Left lung (tissue), 14 donors: ENCODE measurements at places on chromosomes 3 and 15. TPM values are rescaled to one million over a fixed set of nuclear protein-coding genes. Genes with fewer than 3 reads are reported as not detected.

DNA sequence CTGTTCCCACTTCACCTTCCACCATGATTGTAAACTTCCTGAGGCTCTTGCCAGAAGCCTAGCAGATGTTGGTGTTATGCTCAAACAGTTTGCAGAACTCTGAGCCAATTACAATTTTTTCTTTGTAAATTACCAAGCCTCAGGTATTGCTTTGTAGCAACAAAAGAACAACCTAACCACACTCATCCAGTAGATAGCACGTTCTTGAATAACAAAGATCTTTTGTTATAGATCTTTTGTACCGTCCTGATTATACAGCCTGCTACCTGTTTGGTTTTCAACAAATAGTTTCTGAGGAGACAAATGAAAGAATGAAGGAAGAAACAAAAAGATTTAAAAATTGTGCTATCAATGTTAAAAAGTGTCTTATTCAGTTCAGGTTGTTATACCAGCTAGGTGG, 474.7 kb upstream of the ALCAM start:
- DNase-seq = no peak

DNA sequence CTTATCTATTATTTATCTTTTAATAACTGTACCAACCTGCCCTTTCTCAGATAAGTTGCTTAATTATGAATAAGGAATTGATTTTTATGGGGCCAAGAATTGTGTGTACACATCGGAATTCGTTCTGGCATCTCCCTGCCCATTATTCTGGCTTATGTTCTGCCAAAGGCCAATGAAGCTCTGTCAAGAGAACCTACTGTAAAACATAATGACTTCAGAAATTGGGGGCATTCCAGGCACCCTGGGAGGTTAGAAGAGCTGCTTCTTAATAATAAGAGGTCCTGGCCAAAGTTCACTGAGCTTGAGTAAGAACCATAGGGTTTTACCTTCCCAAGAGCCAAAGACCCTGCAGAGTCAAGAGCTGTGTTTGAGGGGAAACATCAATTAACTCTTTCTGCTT, 261.7 kb downstream of the SLC9A9 start:
- no peak for DNase-seq

DNA sequence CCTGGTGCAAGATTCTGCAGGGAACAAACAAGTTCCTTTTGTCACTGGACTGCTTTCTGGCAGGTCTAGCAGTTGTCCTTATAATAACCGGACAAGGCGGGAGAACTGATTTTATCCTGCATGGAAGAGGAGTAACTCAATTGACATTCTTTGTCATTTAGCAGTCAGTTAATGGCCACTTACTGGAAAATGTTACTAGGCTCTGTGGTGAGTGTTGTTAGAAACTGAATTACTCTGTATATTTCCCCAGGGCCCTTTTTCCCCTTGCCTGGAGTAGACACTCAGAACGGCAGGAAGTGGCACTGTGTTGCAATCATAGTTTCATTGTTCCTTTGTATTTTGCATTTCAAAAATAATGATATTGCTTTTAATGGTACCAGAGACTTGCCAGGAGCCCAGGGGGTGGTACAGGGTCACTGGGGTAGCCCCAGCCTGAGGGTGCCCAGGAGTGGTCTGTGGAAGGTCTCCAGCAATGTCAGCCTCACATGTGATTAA, 318.6 kb upstream of the LRRFIP2 start:
- DNase-seq = no peak

Gene PCSK6
- 21.5 TPM for polyA plus RNA-seq

DNA sequence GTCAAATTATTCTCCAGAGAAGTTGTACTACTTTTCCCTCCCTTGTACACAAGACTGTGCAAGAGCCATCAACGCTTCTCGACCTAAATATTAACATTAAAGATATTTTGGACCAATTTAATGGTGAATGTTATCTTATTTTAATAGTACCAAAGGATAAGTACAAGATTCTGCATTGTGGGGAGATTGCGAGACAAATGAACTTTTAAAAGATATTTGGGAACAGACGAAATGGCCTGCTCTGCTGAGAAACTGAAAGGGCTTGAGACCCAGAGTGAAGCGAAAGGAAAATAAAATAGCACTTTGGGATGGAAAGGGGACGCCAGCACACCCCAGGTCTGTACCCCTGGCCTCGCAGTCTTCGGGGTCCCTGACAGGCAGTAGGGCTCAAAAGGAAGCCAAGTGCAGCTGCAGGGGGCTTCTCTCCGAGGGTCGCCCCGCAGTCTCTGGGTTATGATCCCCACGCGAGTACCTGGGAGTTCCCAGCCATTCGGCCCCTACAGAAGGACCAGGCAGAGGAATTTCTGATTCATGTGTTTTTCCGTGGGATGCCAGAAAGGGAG, 97.6 kb upstream of the VGLL3 start:
- no peak for DNase-seq

Gene GUCA1C
- polyA plus RNA-seq = not detected

- DNase-seq = peak; percentile 98
Measured at GRCh38 chr15:39472621-39473297, 108.1 kb upstream of the THBS1 start.

Gene AQR
- 42.3 TPM for polyA plus RNA-seq

Gene RBM6
- 142 TPM for polyA plus RNA-seq

Gene CHL1
- 3.1 TPM for polyA plus RNA-seq

Gene SLCO2A1
- polyA plus RNA-seq = 34.7 TPM

DNA sequence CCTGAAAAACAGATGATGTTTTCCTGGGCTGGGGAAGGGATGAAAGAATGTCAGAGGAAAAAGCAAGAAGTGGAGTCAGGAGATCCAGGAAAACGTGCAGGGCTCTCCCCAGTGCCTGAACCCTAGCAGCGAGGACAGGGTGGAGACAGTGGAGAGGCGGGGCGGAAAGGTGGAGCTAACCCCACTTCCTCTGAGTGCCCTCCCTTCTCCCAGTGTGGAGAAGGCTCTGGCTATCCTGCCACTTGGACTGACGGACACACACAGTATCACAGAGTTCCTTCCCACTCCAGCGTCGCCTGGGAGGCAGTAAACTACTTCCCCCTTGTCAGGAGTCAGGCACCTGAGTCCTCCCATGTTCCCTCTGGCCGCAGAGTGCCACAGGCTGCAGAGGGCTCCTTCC, 125.3 kb upstream of the CHRNA7 start:
- peak; percentile 4 for DNase-seq

Gene ST6GAL1
- 54.2 TPM for polyA plus RNA-seq

Gene ZNF106
- polyA plus RNA-seq = 48.9 TPM

GRCh38 chr3:59510576-59510975, 460.8 kb upstream of the CFAP20DC start:
- no peak for DNase-seq

DNA sequence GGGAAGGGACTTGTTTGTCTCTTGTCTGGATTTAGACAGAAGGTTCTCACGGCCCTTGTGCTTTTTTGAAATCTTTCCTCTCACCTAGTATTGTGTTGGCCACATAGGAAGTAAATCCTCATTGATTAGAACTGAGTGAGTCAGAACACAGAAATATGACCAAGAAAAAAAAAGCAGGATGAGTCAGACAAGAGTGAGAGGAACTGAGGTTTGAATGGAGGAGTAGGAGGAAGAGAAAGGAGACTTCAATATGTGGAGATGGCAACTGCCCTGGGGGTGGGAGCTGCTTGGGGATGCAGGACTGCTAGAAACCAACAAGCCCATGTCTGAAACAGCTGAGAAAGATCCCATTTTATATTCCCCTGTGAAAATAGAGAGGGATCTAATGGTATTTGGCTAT, 194.1 kb upstream of the ZBTB20 start:
- no peak for DNase-seq

GRCh38 chr15:78810362-78811123, 721 bp downstream of the ADAMTS7 start:
- no peak for DNase-seq

GRCh38 chr15:52076889-52077781, 35.4 kb downstream of the BCL2L10 start:
- DNase-seq = no peak

GRCh38 chr15:68318931-68319909, 41.7 kb downstream of the FEM1B start:
- DNase-seq = peak; percentile 18

Gene INTS14
- polyA plus RNA-seq = 49.3 TPM

GRCh38 chr15:69573815-69574475, 121.3 kb downstream of the RPLP1 start:
- DNase-seq = no peak

Gene GABRR3
- polyA plus RNA-seq = not detected

DNA sequence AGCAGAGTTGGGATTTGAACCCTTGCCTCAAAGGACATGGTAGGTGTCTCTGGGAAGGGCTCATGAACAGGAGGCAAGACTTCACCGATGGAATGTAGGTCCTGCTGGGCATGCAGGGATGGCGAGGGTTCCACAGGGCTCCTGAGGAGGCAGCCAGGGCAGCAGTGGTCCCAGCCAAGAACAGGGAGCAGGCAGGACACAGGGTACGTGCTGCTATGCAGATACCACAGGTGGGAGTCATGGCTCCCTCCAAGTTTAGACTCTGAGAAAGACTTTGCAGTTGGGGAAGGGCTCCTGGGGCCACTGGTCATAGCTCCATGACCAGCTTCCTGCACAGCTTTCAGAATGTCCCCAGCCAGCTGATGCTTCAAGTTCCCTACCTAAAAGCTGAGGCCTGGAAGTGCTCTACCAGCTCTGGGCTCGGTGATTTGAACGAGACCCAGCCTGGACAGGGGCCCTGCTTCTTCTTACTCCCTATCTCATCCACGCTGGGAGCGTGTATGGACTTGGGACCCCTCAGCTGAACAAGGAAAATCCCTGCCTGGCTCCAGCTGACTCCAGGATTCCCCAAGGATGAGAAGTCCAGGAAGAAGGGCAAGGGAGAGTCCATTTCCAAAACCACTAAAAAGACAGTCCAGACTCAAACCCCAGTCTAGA, 747 bp downstream of the MYL3 start:
- peak; percentile 12 for DNase-seq
